ENCODE measurements at places on chromosomes 1 and 21. TPM values are rescaled to one million over a fixed set of nuclear protein-coding genes. Genes with fewer than 3 reads are reported as not detected.

The DDAH1 gene
- 94.2 TPM for total RNA-seq

GRCh38 chr1:170340308-170340707 is 191.7 kb upstream of the GORAB start:
- DNase-seq, result no peak

The FOXO6 gene
- total RNA-seq, result 0.90 TPM

GRCh38 chr1:156342166-156342955 is 4.0 kb downstream of the TSACC start:
- DNase-seq, result no peak

The ACTA1 gene
- not detected for total RNA-seq

GRCh38 chr21:24948186-24948585 is 659.1 kb downstream of the MRPL39 start:
- DNase-seq, result no peak
